ENCODE measurements at places on chromosomes 2 and 18. TPM values are rescaled to one million over a fixed set of nuclear protein-coding genes. Genes with fewer than 3 reads are reported as not detected.

The LYG1 gene
- total RNA-seq: 0.81 TPM

GRCh38 chr18:48340560-48340959, 68.6 kb downstream of the ZBTB7C start:
- no peak for DNase-seq

- DNase-seq: no peak
These were observed 600.3 kb upstream of the GCFC2 start for GRCh38 chr2:76310894-76311633.

DNA sequence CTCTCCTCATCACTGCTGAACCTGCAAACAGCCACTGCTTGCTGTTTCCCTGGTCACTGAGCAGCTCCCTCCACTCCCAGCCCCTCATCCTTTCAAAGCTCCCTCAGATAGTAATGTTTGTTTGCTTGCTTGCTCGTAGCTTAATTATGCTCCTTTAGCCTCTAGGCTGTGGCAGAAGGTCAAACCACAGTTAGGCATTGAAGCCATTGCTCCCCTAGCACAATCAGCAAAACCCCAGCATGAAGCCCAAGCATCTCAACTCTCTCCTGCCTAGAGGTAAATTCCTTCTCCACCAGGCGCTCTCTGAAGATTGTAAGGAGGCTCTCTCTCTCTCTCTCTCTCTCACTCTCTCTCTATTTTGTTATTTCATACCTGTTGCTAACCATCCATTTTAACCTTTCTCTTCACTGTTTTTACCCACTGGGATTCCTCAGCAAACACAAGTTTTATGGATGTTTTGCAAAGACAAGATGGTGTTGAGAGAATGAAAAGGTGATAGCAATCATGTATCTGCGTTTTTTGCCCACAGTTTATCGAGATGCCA, 135.9 kb upstream of the HNRNPA3 start:
- DNase-seq: no peak

- no peak for DNase-seq
These were observed at the start of gene BOK for GRCh38 chr2:241558532-241559322. Gene BOK (plus strand): TSS chr2:241558745. CDS start chr2:241559484, 739 bp downstream.

DNA sequence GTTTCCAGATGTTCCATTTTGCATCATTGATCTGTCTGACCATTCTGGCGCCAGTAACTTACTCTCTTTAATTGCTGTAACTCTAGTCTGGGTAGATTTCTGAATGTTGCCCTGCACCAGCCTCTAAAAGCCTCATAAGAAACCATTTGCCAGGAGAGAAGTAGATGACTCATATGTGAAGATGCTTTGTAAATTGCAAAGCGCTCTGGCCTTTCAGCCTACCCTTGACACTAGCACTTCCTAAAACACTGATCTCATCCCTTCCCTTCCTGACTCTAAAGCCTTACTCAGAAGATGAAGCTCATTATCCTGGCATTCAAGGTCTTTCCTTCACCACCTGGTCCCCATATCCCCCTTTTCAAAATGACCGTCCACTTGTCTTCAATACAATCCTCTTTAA, 193.2 kb upstream of the MEX3C start:
- no peak for DNase-seq

DNA sequence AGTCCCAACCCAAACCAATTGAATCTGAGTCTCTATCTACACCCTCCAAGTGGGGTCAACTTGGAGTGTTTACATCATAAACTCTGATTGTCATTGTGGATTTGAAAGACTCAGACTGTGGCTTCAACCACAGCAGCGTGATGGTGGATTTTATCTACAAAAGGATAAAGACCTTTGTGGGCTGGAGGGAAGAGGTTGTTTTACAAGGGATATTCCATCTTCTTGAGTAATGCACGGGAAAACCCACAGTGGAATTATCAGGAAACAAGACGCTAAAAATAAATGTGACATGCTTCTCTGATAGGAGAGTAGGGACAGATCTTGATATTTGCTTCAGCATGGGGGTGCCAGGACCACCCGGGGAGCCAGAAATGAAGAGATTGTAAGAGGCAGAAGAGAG, 93.5 kb downstream of the LPIN1 start:
- DNase-seq: no peak
